Cardiac septum (tissue), 1 donor: ENCODE measurements at places on chromosomes 3 and 15. TPM values are rescaled to one million over a fixed set of nuclear protein-coding genes. Genes with fewer than 3 reads are reported as not detected.
A peak's percentile ranks its signal among the peaks of the same experiment; 100 is the strongest.

The NR2E3 gene
- not detected for total RNA-seq

- no peak for DNase-seq
These were observed 752.3 kb downstream of the EPHA3 start for GRCh38 chr3:89859757-89860156.

- DNase-seq = peak; percentile 76
These were observed 41.2 kb downstream of the CEP63 start for GRCh38 chr3:134527037-134527436.

The SLC2A2 gene
- total RNA-seq = not detected

DNA sequence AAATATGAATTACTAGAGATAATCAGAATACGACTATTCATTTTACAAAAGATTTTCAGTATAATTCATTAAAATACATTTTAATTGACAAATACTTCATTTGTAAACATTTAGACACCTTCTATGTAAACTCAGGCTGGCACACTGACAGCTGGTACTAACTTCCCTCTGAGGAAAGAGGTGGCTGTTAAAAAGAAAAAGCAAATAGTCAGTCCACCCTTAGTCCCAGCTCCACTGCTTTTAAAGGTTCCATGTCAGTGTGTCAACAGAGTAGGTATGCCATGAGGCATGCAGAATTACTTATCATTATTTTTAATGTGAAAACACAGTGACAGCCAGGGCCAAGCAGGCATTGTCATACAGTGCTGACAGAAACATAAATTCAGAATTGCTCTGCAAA lies 16.1 kb downstream of the TM6SF1 start:
- no peak for DNase-seq

- DNase-seq = no peak
These were observed 69.8 kb downstream of the SQOR start for GRCh38 chr15:45704329-45705249.

GRCh38 chr3:62571916-62572315 lies 198.6 kb upstream of the FEZF2 start:
- DNase-seq = no peak

DNA sequence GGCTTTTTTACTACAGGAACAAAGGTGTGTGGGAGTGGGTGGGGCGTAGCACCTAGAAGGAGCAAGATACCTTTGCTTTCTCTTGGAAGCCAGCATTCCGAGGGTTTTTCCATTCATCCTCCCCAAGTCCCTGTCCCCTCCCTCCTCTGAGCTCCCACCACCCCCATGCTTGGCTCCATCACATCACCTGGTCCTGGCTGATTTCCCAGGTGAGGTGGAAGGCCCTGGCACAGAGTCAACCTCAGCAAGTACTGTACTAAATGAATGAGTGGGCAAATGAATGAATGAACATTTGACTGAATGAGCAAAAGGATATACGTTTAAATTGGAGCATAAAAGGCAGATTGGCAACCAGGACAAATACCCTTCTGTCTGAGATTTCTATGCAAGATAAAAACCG lies 45.4 kb downstream of the DZIP1L start:
- DNase-seq = no peak

DNA sequence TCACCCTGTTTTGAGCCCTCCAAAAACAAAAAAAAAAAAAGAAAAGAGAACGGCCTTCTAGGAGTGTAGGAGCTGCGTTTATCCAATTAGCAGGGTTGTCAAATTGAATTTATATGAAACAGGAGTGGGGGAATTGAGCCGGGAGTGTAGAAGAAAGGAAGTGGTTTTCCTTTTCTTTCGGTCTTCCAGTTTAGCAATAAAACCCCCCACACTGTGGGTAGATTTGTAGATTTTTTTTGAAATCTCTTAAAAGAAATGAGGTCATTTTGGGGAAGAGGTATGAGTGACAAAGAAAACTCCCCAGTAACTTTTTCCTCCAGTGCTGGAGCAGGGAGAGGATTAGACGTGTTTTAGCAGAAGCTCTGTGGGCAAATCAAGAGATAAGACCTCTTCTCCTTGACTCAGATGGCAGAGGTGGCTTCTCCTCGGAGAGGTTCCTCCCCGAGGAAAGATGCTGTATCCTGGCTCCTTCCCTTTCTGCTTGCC lies 30.8 kb downstream of the BOC start:
- DNase-seq = no peak
